ENCODE measurements at places on chromosomes 16 and 17.

- no peak for DNase-seq
Observed at GRCh38 chr17:58693208-58693607, 806 bp downstream of the RAD51C start.

- no peak for DNase-seq
Observed at GRCh38 chr17:81258292-81258691, 19.2 kb downstream of the NDUFAF8 start.

- peak; percentile 41 for DNase-seq
Observed at GRCh38 chr16:84175350-84176081, 11.3 kb downstream of the TAF1C start.

DNA sequence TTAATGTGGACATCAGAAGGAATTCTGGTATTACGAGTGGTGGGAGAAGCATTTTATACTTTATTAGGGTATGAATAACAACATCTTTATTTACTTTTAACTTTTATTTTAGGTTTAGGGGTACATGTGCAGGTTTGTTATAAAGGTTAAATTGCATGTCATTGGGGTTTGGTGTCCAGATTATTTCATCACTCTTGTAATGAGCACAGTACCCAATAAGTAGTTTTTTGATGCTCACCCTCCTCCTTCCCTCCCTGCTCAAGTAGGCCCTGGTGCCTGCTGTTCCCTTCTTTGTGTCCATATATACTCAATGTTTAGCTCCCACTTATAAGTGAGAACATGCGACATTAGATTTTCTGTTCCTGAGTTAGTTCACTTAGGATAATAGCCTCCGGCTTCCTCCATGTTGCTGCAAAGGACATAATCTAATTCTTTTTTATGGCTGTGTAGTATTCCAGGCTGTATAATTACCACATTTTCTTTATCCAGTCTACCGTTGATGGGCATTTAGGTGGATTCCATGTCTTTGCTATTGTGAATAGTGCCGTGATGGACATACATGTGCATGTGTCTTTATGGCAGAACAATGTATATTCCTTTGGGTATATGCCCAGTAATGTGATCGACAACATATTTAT lies 456.2 kb downstream of the XYLT1 start:
- no peak for DNase-seq

DNA sequence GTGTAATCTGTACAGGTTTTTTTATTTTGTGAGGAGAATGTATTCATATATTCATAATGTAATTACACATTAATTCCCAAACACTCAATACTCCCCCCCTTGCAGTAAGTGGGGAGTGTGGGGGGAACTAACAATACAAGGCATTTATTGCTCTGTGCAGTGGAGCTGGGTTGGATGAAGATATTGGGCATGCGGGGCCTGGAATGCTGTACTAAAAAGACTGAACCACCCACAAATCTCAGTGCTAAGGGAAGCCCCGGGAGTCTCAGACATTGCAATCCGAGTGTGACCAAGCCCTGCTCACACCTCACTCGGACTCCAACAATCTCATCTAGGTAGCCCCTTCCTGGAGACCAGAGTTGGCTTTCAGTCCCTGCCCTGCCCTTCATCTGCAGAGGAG lies 6.0 kb downstream of the PLLP start:
- no peak for DNase-seq

GRCh38 chr17:16938031-16938430 lies 33.9 kb downstream of the TNFRSF13B start:
- no peak for DNase-seq

DNA sequence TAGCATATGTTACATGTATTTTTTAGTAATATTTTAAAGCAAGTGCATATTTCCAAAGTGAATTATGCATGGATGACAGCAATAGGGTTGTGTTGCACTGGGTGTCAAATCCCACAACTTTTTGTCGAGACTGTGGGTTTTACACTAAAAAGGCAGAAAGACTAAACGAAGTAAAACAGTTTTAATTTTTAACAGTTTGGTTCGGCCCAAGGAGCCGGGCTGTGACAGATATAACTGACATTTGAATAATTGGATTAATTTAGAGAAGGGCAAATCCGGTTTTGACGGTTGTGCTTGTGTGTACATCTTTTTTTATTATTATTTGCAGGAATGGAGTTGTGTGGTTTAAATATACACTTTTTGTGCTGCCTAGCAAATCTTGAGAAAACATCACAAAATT lies 263.6 kb downstream of the FTO start:
- no peak for DNase-seq

DNA sequence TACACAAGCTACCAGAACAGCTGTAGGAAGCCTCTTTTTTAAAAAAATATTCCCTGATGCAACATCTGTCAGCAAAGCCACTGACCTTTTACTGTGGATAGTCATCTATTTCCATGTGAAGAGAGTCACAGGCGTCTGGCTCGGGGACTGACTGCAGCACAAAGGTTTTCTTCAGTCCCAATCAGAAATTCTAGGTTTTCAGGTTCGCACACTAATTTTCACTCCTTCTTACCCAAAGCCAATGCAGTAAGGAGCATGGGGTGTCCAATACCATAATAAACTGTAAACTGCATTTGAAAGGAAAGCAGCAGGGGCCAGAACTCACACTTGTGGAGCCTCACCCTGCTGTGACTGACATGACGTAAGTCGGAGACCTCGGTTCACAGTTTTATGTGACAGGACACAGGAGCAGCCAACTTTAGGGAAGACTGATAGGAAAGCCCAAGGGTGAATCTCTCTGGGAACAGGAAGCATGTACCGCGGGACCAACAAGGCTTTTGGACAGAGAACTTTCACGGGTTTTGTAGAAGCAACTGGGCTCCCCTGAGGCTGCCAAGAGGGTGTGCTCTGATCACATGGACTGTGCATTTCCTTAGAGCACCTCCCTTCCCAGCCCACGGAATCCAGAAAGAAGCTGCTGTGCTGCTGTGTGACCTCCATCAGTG lies 9.1 kb upstream of the TMEM100 start:
- no peak for DNase-seq

DNA sequence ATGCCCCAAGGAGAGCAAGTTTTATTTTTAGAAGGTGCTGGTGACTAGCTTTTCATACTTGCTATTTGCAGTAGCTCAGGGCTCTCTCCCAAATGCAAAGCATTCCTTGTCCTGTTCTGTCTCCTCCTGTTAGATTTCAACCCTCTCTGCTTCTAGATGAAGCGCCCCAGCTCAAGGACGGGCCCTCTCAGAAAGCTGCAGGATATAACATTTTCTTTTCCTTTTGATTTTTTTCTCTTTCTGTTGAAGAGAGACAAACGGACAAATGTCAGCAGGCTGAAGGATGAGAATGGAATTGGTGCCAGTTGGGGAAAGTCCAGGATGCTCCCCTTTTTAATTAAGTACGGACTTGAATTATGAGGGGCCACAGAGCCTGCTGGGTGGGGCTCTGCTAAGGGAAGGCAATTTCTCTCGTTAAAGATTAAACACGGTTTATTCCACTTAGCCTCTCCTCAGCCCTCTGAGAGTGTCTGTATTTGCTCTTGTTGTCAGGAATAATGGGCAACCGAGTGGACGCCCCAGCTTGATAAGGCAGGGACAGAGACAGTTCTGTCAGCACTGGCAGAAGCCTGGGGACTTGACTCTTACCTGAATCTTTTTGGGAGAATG lies 6.2 kb upstream of the ETV4 start:
- DNase-seq = no peak

GRCh38 chr16:73615071-73615940 lies 567.4 kb upstream of the ZFHX3 start:
- DNase-seq = no peak

GRCh38 chr17:61414141-61414935 lies 14.7 kb downstream of the TBX2 start:
- no peak for DNase-seq

DNA sequence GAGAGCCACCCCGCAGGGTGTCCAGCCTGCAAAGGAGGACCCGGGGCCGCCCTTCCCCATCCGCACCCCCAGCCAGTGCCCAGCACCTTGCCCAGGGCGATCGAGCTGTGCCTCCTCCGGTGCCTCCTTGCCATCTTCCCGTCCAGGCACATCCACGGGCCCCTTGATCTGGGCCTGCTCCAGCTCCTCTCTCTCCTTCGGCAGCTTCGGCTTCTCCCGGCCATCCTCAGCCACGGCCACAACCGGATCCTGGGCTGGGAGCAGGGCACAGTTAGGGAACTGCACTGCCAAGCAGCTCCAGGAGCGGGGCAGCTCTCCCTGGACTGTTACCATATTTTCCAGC lies 13.8 kb downstream of the NDUFAF8 start:
- no peak for DNase-seq

GRCh38 chr17:21279198-21279535 lies 5.3 kb upstream of the MAP2K3 start:
- no peak for DNase-seq

DNA sequence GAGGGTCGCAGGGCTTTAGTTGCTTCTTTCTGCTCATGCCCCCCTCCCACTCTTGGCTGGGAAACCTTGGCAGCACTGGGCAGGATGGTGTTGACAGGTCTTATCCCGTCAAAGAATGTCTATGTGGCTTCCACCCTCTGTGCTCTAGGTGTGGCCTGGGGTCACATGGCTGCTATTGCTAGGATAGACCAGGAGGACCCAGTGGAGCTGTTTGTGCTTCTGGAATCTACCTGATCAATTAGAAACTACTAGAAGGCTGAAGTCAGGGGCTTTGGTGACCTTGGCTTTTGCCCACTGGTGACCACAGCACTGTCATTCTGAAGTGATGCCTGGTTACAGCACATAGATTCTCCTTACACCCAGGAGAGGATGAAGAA lies 105.8 kb downstream of the CMIP start:
- no peak for DNase-seq

DNA sequence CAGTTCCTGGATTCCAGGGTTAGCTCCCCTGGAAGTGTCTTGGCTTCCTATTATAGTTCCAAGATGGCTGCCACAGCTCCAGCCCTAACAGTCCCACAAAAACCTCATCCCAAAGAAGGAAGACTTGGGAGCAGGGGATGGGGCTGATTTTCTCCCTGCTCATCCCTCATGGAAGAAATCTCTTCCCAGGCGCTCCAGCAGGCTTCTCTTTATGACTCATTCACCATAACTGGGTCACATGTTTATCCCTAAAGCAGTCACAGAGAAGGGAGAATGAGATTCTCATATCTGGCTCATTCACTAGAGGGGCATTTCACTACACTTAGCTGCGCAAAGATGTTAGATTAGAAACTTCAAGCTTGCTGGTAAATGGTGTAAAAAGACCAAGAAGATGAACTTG lies 206.5 kb upstream of the IRX3 start:
- DNase-seq = no peak

DNA sequence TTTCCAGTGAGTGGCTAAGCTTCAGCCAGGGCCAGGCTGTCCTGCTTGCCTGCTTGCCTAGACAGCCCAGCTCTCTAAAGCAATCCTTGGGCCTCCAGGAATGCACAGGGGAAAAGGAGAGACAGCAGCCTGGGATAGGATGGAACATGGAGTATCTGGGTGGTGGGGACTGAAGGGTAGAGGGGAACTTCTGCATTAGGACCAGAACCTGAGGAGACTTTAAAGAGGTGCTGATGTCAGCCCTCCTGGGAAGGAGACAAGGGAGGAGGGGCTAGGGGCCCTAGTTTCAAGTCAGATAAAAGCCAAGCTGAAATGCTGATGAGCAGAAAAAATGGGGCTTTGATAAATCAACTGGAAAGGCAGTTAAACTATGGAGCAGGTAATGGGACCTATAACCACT lies 1.8 kb downstream of the HOXB7 start:
- DNase-seq = no peak

- DNase-seq = peak; percentile 4
Observed at GRCh38 chr16:19375561-19376158, 42.0 kb upstream of the TMC5 start.

GRCh38 chr17:59432657-59433056 lies 101.2 kb downstream of the YPEL2 start:
- DNase-seq = no peak

- no peak for DNase-seq
Observed at GRCh38 chr16:65274566-65274965, 152.7 kb upstream of the CDH11 start.

DNA sequence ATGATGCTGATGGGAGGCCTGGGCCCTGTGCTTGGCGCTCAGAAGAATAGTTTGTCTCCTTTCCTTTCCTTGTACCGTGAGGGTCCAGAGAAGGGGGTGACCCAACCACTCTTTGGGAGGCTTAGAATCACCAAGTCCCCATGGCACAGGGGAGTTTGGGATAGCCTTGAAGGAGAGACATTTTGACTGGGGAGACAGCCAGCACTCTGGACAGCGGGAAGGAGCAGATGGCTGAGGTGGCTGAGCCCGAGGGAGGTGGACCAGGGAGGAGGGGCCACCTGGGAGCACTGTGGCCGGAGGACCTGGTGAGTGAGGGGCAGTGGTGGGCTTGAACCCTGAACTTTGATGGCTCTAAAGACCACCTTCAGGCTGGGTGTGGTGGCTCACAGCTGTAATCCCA lies 18.2 kb downstream of the MGAT5B start:
- no peak for DNase-seq

DNA sequence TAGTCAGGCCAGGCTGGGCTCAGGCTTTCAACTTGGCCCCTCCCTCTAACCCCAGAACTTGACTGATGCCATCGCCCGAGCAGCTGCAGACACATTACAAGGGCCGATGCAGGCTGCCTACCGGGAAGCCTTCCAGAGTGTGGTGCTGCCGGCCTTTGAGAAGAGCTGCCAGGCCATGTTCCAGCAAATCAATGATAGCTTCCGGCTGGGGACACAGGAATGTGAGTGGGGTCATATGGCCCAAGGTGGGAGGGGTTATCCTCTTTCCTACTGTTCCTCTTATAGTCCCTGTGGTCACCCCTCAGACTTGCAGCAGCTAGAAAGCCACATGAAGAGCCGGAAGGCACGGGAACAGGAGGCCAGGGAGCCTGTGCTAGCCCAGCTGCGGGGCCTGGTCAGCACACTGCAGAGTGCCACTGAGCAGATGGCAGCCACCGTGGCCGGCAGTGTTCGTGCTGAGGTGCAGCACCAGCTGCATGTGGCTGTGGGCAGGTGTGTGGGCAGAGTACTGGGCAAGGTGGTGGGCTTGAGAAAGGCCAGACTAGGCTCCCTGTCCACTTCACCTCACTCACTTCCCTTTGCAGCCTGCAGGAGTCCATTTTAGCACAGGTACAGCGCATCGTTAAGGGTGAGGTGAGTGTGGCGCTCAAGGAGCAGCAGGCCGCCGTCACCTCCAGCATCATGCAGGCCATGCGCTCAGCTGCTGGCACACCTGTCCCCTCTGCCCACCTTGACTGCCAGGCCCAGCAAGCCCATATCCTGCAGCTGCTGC lies 2.1 kb upstream of the NRN1L start:
- no peak for DNase-seq

GRCh38 chr17:43135454-43135819 lies 10.3 kb upstream of the BRCA1 start:
- no peak for DNase-seq

- no peak for DNase-seq
Observed at GRCh38 chr16:9407206-9407758, 315.8 kb downstream of the HAPSTR1 start.

DNA sequence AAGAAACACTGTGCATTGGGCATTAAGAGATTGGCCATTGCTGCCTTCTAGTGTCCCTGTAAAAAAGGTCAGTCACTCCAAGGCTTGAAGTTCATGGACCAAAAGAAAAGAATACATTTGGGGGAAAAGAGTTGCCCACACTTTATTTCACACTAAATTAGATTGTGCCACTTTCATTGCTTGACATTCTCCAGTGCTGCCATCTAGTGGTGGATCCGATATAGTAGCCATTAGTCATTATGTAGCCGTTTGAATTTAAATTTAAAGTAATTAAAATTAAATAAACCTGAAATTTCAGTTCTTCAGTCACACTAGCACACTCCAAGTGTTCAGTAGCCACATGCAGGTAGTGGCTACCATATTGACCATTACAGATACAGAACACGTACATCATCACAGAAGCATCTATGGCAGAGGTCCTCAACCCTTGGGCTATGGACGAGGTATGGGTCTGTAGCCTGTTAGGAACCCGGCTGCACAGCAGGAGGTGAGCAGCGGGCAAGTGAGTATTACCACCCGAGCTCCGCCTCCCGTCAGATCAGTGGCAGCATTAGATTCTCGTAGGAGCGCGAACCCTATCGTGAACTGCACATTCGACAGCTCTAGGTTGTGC lies 21.9 kb upstream of the CDH5 start:
- no peak for DNase-seq
